ENCODE measurements at places on chromosomes 5 and 9. TPM values are rescaled to one million over a fixed set of nuclear protein-coding genes. Genes with fewer than 3 reads are reported as not detected.

PCDHB10 gene
- total RNA-seq = not detected

DNA sequence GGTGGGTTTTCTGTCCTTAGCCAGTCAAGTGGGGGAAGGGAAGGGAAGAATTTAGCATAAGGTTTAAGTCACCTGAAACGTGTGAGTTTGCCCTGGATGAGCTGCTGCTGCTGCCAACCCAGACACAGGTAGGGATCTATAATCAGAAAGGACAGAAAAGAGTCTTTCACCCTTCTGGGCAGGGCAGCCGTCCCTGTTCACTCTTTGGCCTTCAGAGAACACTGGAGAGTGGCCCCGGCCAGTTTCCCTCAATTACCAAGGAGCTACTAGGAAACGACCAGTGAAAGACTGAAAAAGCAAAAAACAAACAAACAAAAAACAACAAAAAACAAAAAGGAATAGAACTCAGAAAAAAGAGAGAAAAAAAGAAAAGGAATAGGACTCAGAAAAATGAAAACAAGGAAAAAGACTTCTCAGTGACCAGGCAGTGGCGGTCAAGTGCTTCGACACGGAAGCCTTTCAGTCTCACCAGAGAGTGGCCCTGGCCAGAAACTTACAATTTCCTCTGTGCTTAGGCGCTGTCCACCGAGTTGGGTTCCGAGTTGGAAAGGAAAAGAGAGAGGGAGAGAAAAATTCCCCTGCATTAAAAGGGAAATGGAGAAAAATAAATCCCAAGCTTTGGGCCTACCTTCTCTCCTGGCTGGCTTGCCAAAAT lies 2.5 kb upstream of the GM2A start:
- no peak for DNase-seq
- peaks cover 38% of the 10 kb centered on the region for H3K4me1 ChIP-seq
- peak overlapping the region; percentile 50 for H3K4me3 ChIP-seq
- no peaks in the 10 kb centered on the region for H3K27me3 ChIP-seq
- H3K27ac ChIP-seq = peak overlapping the region; percentile 84

GRCh38 chr5:116759860-116760640 lies 185.4 kb upstream of the SEMA6A start:
- no peak overlapping the region for H3K4me3 ChIP-seq
- no peaks in the 10 kb centered on the region for H3K4me1 ChIP-seq
- peaks cover 4% of the 10 kb centered on the region for H3K27me3 ChIP-seq
- DNase-seq = no peak
- no peaks in the 10 kb centered on the region for H3K36me3 ChIP-seq

- no peaks in the 10 kb centered on the region for H3K27me3 ChIP-seq
- H3K4me3 ChIP-seq = no peak overlapping the region
- no peaks in the 10 kb centered on the region for H3K36me3 ChIP-seq
- H3K4me1 ChIP-seq = no peaks in the 10 kb centered on the region
- no peak for DNase-seq
Observed at GRCh38 chr5:51479840-51480239, 96.6 kb downstream of the ISL1 start.

GRCh38 chr5:31231177-31231838 lies 37.8 kb downstream of the CDH6 start:
- H3K4me3 ChIP-seq = no peak overlapping the region
- DNase-seq = no peak
- peaks cover 7% of the 10 kb centered on the region for H3K27me3 ChIP-seq
- H3K36me3 ChIP-seq = no peaks in the 10 kb centered on the region
- H3K4me1 ChIP-seq = no peaks in the 10 kb centered on the region
- H3K27ac ChIP-seq = no peak overlapping the region

DNA sequence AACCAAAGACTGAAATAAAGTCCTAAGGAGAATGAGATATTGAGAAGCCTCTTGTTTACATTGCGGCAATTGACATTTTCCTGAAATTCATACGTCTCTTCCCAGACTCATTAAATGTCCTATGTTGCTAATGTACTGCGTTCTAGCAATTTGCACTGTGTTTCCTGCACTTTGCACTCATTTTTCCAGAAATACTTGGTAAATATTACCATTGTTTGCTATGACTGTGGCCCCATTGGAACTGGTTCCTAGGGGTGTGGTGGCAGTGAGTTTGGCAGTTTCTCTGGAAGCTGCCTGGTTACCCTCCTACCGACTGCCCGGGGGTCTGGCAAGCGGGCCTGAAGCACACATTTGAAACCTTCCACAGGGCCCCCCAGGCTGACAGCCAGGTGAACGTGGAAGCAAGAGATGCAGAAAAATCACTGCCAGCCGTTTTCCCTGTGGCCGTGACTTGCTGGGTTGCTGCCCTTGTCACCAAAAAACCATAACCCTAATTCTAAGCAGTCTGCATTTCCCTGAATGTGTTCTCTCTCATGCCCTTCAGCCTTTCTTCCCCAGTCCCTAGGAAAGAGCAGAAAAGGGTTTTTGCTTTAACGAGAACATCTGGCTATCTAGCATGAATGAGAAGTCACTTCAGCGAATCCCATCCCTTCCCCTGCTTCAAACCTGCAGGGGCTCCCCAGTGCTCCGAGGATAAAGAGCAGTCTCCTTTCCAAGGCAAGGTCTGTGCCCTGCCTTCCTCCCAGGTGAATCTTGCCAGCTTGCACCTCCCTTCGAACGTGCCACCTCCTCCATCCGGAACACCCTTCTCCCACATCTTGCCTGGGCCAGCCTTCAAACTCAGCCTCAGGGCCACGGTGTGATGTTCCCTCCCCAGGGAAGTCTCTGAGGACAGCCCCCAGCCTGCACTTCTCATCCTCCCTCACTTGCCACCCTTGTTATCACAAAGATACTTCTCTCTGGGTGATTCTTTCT lies 84.2 kb downstream of the AK8 start:
- H3K36me3 ChIP-seq = no peaks in the 10 kb centered on the region
- peaks cover 18% of the 10 kb centered on the region for H3K27me3 ChIP-seq
- no peak overlapping the region for H3K27ac ChIP-seq
- peaks cover 2% of the 10 kb centered on the region for H3K4me1 ChIP-seq
- H3K4me3 ChIP-seq = no peak overlapping the region

EIF4E1B gene
- not detected for total RNA-seq

DNA sequence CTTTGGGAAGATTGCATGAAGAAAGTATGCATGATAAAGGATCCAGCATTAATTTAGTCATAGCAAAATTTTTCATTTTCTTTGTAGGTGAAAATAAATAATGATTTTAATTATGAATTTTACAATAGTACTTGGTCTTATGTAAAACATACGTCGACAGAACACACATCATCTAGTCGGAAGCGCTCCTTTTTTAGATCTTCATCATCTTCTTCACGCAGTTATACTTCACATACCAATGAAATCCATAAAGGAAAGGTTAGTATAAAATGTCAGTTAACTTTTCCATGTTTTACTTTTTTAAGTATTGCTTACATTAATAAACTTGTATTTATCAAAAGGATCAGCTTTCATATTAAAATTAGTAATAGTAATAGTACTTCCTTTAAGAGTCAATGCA lies 35.8 kb downstream of the C7 start:
- no peak overlapping the region for H3K4me3 ChIP-seq
- no peak for DNase-seq
- no peaks in the 10 kb centered on the region for H3K36me3 ChIP-seq
- H3K4me1 ChIP-seq = no peaks in the 10 kb centered on the region
- no peak overlapping the region for H3K27ac ChIP-seq
- H3K27me3 ChIP-seq = no peaks in the 10 kb centered on the region

SPATA31A1 gene
- not detected for total RNA-seq

DNA sequence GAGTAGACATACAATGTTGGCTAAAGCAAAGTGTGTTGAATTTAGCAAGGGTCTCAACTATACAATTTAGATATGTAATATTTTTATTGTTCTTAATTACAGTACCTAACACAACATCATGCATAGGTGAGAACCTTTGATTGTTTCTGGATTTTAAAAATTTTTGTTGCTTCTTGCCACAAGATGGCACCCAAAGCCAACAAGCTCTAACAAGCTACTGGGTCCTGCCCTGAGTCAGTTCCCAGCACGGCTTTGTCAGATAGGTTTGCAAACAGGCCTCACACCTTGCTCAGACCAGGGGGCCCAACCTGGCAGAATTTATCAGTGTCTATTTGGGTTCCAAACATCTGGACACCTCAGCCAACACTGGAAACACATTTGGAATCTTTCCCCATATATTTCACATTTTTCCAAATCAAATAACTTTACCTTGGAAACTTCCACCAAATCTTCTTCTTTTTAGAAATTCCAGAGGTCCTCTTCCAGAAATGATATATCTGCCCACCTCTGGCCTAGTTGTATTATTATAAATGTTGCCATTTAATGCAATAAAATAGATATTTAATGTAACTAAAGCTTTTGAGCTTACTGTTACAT lies 49.5 kb upstream of the EGFLAM start:
- H3K27ac ChIP-seq = no peak overlapping the region
- no peaks in the 10 kb centered on the region for H3K4me1 ChIP-seq
- H3K27me3 ChIP-seq = peaks cover 7% of the 10 kb centered on the region
- H3K4me3 ChIP-seq = no peak overlapping the region
- H3K36me3 ChIP-seq = no peaks in the 10 kb centered on the region

NTMT1 gene
- total RNA-seq = 50.1 TPM

- no peaks in the 10 kb centered on the region for H3K36me3 ChIP-seq
- H3K4me1 ChIP-seq = no peaks in the 10 kb centered on the region
- H3K27me3 ChIP-seq = no peaks in the 10 kb centered on the region
- H3K4me3 ChIP-seq = no peak overlapping the region
Observed at GRCh38 chr5:18281947-18282581, 647.8 kb downstream of the TAF11L14 start.

ALDH1A1 gene
- total RNA-seq = not detected

GRCh38 chr5:81696418-81697397 lies 54.2 kb downstream of the SSBP2 start:
- no peak overlapping the region for H3K4me3 ChIP-seq
- H3K27ac ChIP-seq = peak overlapping the region; percentile 19
- H3K4me1 ChIP-seq = peaks cover 19% of the 10 kb centered on the region
- no peak for DNase-seq
- peaks cover 27% of the 10 kb centered on the region for H3K36me3 ChIP-seq

- no peaks in the 10 kb centered on the region for H3K27me3 ChIP-seq
- no peak for DNase-seq
- H3K4me3 ChIP-seq = no peak overlapping the region
- no peaks in the 10 kb centered on the region for H3K36me3 ChIP-seq
- no peak overlapping the region for H3K27ac ChIP-seq
Observed at GRCh38 chr9:82281066-82281465, 292.5 kb downstream of the SPATA31D1 start.

GRCh38 chr9:75053869-75054268 lies 25.8 kb upstream of the CARNMT1 start:
- no peak overlapping the region for H3K27ac ChIP-seq
- no peaks in the 10 kb centered on the region for H3K36me3 ChIP-seq

- H3K4me1 ChIP-seq = peaks cover 32% of the 10 kb centered on the region
- no peak overlapping the region for H3K4me3 ChIP-seq
- DNase-seq = peak; percentile 70
- H3K36me3 ChIP-seq = peaks cover 8% of the 10 kb centered on the region
- no peaks in the 10 kb centered on the region for H3K27me3 ChIP-seq
Observed at GRCh38 chr9:137083394-137084004, 3.3 kb upstream of the MAN1B1 start.

DNA sequence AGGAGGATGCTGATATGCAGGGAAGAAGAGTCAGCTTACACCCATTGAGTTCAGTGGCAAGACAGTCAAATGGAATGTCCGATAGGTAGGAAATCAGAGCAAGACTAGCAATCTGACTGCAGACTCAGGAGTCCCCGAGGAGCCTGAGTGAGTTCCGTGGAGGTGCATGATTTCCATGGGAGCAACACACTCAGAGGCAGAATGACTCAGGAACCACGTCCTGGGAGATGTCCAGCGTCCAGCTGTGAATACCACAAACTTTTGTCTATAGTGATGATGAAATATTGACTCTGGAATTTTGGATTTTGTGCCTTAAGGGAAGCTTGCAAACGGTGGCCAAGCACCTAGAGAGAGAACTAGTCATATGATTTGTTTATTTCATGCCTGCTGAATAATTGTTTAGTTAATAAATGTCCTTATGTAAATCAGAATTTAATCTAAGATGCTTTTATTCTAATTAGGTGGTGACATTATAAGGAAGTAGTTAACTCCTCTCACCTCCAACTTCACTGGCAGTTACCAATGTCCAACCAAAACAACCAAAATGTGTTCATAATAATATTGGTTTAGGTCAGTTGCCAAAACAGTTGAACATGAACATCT lies 100.4 kb downstream of the PDE4D start:
- H3K27ac ChIP-seq = no peak overlapping the region
- no peaks in the 10 kb centered on the region for H3K36me3 ChIP-seq
- H3K4me3 ChIP-seq = no peak overlapping the region
- H3K27me3 ChIP-seq = peaks cover 6% of the 10 kb centered on the region

- no peaks in the 10 kb centered on the region for H3K27me3 ChIP-seq
- DNase-seq = no peak
- no peaks in the 10 kb centered on the region for H3K36me3 ChIP-seq
- H3K27ac ChIP-seq = no peak overlapping the region
- no peak overlapping the region for H3K4me3 ChIP-seq
- H3K4me1 ChIP-seq = no peaks in the 10 kb centered on the region
Observed at GRCh38 chr5:94562327-94562971, 56.0 kb downstream of the KIAA0825 start.

- no peak overlapping the region for H3K4me3 ChIP-seq
- no peaks in the 10 kb centered on the region for H3K27me3 ChIP-seq
- no peak for DNase-seq
- H3K36me3 ChIP-seq = no peaks in the 10 kb centered on the region
- H3K4me1 ChIP-seq = no peaks in the 10 kb centered on the region
Observed at GRCh38 chr5:91898898-91899297, 515.8 kb upstream of the ARRDC3 start.

- peaks cover 3% of the 10 kb centered on the region for H3K27me3 ChIP-seq
- H3K4me3 ChIP-seq = no peak overlapping the region
- peaks cover 29% of the 10 kb centered on the region for H3K4me1 ChIP-seq
- H3K36me3 ChIP-seq = no peaks in the 10 kb centered on the region
- H3K27ac ChIP-seq = no peak overlapping the region
Observed at GRCh38 chr5:176561259-176561658, 12.1 kb downstream of the CDHR2 start.

GRCh38 chr5:35470866-35471265 lies 146.8 kb upstream of the SPEF2 start:
- H3K36me3 ChIP-seq = no peaks in the 10 kb centered on the region
- no peaks in the 10 kb centered on the region for H3K4me1 ChIP-seq
- no peak for DNase-seq
- peaks cover 7% of the 10 kb centered on the region for H3K27me3 ChIP-seq
- no peak overlapping the region for H3K27ac ChIP-seq
- no peak overlapping the region for H3K4me3 ChIP-seq

PTRH1 gene
- 12.9 TPM for total RNA-seq

GRCh38 chr5:167987490-167988280 lies 303.8 kb upstream of the WWC1 start:
- H3K4me1 ChIP-seq = no peaks in the 10 kb centered on the region
- no peaks in the 10 kb centered on the region for H3K36me3 ChIP-seq
- DNase-seq = no peak
- H3K27ac ChIP-seq = no peak overlapping the region
- H3K27me3 ChIP-seq = peaks cover 7% of the 10 kb centered on the region
